ENCODE measurements at places on chromosomes 6 and 20. TPM values are rescaled to one million over a fixed set of nuclear protein-coding genes. Genes with fewer than 3 reads are reported as not detected.

Gene TUBB2B
- total RNA-seq: 6.3 TPM

Gene KCNK16
- not detected for total RNA-seq

Gene SLC22A7
- not detected for total RNA-seq

Gene HCRTR2
- total RNA-seq: not detected

DNA sequence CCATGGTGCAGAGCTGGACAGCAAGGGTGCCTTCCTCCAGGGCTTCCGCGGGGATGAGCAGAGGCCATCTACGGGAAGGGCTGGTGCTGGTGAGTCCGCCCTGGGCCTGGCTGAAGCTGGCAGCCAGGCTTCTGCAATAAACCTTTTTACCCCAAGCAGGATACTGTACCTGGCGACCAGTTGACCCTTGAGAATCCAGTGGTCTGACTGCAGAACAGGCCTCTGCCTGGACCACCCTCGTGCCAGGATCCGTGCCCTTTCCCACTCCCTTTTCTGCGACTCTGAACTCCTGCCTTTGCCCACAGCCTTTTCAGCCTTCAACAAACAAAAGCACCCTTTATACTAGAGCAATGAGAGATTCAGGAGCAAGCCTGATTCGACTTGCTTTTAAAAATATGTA is 18.9 kb downstream of the CDH26 start:
- DNase-seq: no peak

- DNase-seq: no peak
Observed at GRCh38 chr6:142326540-142326939, 24.7 kb downstream of the ADGRG6 start.

- DNase-seq: no peak
Observed at GRCh38 chr6:159695984-159696383, 2.9 kb upstream of the SOD2 start.

GRCh38 chr20:16709017-16709416 is 20.8 kb upstream of the SNRPB2 start:
- DNase-seq: no peak

DNA sequence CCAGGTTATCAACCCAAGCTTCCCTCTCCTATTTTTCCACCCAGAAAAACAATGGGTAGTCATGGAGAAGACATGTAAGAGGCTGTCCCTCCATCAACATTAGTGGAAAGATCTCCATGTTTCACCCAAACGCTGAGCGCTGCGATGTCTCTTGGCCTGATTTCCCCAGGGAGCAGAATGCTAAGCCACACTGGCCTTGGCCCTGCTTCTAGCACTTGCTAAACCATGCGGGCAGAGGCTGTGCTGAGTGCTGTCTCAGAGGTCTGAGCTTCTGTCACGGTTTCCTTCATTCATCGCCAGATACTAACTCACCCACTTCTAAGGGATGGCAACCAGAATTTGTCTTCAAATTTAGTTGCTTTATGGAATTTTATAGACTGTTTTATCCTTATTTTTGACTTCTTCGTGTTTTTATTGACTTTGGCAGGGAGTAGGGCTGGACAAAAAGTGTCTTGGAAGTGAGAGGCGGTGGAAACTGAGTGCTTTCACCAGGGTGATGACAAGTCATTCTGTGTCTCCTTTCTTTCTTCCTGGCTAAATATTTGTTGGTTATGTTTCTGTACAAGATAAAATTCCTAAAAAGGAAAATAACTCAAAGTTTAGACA is 181.4 kb upstream of the UST start:
- DNase-seq: no peak

DNA sequence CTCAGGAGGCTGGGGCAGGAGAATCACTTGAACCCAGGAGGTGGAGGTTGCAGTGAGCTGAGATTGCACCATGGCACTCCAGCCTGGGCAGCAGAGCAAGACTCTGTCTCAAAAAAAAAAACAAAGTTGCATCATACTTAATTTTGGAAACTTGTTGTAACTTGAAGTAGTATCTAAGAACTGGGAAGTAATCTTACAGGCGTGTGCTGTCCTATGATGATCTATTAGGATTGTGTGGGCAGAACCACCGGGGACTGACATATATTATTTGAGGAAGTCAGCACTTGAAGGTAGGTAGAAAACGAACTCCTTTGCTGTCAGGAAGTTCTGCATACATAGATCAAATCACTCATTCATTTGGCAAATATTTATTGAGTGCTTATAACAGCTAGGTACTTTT is 188.5 kb downstream of the ZNF217 start:
- DNase-seq: no peak

- DNase-seq: no peak
Observed at GRCh38 chr20:44070139-44070900, 116.7 kb downstream of the JPH2 start.

DNA sequence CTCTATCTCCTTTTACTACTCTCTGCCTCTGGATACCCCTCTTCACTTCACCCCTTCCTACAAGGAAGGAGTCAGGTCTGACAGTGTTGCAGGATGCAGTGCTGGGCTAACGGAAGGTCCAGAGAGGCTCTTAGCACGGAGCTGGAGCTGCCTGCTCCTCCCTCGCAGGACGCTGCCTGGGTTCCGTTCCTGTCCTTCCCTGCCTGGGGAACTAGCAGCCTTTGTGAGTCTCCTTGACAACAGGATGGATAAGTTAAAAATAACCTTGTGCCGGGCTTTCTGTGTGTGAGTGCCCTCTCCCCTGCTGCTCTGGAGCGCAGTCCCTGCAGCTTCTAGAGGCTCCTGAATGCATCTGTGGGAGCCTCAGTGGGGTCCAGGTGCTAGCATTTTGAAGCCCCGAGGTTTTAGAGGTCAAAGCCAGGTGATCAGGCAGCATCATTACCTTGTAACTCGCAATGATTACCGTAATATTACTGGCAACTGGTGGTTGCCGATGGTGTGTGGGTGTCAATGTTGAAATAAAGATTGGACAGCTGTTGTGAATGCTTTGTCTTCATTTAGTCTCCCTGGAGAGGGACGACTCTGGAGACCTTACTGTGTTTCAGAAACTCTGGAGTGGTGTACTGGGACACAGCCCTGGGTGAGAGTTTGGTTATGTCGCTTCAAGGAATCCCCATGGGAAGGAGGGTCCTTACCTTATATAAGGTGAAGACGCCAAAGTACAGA is 44.4 kb downstream of the CDS2 start:
- peak; percentile 70 for DNase-seq

DNA sequence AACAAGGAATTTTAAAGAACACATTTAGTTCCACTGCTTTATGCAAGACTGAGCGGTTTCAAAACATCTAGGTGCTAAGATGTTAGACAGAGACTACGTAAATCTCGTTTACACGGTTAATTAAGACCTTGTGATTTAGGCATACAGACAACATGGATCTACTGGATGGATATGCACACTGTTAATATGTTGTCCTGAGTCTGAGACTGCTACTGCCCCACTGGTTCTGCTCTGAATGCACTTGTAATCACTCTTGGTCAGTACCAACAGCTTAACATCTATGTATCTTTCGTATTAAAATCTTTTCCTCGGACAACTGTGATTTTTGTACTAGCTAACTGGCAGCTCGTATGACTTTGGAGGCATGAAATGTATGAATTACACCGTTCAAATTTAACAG is 3.1 kb downstream of the MAN1A1 start:
- DNase-seq: no peak

DNA sequence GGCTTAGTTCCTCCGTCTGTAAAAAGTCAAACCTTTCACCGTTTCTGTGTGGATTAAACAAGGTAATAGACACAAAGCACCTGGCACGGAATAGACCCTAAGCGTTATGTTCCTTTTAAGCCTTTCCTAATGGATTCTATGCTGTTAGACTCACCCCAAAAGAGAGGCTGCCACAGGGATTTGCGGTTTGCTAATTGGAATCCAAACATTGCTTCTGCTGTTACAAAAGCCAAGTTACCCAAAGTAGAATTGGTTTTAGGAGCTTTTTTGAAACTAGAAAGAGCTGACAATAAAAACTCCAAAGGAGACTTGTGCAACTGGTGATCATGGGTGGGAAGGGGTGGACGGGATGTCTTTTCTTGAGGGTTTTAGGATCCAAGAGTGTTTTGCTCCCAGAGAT is 178.0 kb downstream of the BMP7 start:
- DNase-seq: no peak

DNA sequence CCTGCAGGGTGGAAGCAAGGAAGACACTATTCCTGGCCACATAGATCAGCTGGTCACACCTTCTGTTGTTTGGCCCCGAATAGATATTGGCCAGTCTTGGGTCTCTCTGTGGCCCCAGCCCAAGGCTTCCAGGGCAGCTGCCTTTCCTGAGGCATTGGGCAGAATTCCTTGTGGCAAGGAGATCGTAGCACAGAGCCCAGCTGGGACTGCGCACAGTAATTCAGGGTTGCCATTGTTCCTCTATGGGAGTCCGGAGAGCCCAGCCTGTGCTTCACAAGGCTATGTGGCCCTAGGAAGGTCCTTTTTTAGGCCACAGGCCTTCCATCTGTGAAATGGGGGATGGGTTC is 6.9 kb downstream of the SGK2 start:
- no peak for DNase-seq

DNA sequence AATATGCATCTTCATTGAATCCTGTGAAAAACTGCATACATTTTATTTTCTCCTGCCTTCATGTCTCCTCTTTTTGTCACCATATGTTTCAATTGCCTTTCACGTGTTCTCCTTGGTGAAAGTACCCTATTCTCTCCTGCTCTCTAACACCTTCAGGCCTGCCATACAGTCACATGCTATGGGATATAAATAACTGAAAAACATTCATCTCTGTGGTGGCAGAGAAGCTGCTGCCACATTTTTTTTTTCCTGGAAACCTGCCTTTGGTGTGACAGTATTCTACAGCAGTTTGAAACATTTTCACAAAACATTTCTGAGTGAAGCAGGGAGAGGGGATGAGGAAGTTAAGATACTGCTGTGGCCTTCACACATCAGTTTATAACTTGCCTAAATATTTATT is 44.8 kb upstream of the FBXL4 start:
- no peak for DNase-seq

GRCh38 chr20:24318569-24319352 is 150.7 kb upstream of the SYNDIG1 start:
- no peak for DNase-seq

DNA sequence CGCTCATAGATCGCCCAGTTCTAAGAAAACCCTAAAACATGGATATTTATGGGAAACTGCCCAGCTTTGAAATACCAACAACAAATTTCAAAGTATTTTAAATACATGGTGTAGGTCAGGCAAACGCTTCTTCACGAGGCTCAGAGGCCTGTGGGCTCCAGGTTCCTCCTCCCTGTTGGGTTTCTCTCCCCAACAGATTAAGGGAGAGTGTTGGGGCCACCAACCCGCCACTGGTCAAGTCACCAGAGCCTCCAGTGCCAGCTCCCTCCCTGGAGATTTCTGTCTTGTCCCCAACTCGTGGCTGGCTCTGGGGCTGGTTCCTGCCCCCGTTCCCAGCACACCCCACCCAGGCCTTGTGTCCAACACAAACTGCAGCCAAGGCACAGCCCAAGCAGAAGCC is 87.9 kb downstream of the PTPN1 start:
- no peak for DNase-seq

DNA sequence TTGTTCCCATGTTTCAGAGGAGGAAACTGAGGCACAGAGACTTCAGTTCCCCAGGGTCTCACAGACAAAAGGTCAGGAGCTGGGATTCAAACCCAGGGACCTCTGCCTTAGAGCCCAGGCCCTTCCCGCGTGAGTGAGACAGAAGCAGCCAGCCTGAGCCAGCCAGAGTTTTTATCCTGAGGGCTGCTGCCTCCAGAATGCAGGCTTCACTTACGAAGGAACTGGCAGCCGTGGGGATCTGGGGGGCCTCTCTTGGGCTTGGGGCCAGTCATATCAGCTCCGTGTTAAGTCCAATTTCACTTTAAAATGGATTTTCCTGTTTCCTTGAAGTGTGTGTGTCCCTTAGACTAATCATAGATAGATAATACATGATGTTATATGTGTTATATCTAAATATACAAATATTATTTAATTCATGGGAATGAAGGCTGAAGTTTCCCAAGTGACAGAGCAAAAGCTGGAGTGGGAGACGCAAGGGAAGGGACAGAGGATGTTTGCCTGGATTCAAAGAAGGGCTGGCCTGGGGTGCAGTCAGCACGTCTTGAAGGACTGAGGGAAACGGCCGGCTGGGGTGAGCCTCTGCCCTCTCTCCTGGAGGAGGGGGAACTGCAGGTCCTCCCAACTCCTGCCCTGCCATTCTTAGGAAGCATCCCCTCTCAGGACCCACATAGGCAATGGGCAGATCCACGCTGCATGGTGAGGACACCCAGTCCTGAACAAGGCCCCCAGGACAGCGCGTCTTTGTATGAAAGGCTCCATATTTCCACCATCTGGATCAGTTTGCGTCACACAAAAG is 320.1 kb downstream of the CDH4 start:
- peak; percentile 51 for DNase-seq

- peak; percentile 75 for DNase-seq
Observed at GRCh38 chr20:24781418-24781980, 167.6 kb upstream of the CST7 start.

- no peak for DNase-seq
Observed at GRCh38 chr6:2412731-2413130, 167.3 kb upstream of the GMDS start.

- DNase-seq: no peak
Observed at GRCh38 chr6:34213772-34214171, 22.9 kb upstream of the HMGA1 start.

- no peak for DNase-seq
Observed at GRCh38 chr20:49984426-49985153, 1.8 kb downstream of the SNAI1 start.

- DNase-seq: no peak
Observed at GRCh38 chr6:20932284-20932683, 398.0 kb downstream of the CDKAL1 start.

- no peak for DNase-seq
Observed at GRCh38 chr6:75223428-75223827, 17.6 kb upstream of the COL12A1 start.

DNA sequence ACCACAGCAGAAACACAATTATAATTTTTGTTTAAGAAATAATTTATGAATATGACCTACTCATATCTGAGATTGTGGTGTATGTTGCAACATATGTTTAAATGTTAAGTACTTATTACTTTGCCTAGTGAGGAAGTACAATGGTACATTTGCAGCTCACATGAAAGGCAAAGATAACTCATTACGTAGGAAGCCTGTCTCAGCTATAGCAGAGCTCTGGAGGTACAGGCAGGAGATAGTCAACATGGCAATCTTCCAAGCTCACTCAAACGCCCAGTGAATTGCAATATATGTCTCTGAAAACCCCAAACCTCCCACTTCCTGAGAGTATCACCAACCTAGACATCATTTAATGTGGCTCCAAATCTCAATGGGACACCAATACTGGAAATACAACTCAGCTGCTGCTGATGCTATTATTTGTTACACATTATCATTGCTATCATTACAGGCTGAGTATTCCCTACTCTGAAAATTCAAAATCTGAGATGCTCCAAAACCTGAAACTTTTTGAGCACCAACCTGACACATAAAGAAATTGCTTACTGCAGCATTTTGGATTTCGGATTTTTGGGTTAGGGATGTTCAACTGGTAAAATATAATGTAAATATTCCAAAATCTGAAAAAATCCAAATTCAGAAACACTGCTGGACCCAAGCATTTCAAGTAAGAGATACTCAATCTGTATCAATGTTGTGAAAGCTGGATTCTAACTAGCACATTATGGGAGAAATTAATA is 25.1 kb upstream of the GSTA4 start:
- no peak for DNase-seq

All from aorta (tissue), 5 donors.